Sigmoid colon (tissue), 7 donors: ENCODE measurements at places on chromosomes 1 and 21. TPM values are rescaled to one million over a fixed set of nuclear protein-coding genes. Genes with fewer than 3 reads are reported as not detected.

DNA sequence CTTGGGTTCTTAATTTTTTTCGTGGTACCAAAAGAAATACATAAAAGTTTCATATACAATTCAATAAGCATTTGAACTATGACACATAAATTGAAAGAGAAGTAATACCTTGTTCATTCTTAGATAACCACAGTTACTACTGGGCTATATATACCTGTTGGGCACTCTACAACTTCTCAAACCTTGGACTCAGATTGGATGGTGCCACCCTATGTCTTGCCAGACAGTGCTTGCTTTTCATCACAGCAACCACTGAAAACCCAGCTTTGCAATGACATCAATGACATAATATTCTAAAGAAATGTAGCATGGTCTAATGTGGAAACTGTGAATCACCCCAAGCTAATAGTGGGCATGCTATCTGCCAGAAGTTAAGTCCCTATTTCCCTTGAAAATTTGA lies 62.8 kb upstream of the DPH5 start:
- no peak for DNase-seq

GRCh38 chr1:91011726-91012125 lies 10.1 kb downstream of the ZNF644 start:
- no peak for DNase-seq

GRCh38 chr1:198157847-198158725 lies 1.3 kb downstream of the NEK7 start:
- no peak for DNase-seq

Gene CTSS
- total RNA-seq: 16.3 TPM

GRCh38 chr21:38863291-38863690 lies 57.6 kb downstream of the ETS2 start:
- no peak for DNase-seq

Gene CGN
- 0.83 TPM for total RNA-seq

Gene PODN
- 80.6 TPM for total RNA-seq

DNA sequence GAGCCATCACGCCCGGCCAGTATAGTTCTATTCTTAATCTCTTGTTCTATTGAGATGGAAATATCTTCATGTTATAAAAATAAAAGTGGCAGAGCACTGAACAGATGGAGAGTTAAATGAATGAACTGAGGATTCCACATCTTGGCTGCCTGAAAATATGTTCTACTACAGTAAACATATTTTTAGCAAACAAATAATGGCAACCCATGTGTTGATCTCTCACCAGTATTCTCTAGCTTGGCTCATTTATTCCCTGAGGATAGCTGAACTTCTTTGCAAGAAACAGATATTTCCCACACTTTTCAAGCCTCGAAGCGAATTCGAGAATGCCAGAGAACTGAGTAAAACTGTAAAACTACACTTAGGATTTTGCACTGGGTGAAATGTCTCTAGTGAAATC lies 58.9 kb downstream of the DIRAS3 start:
- no peak for DNase-seq

DNA sequence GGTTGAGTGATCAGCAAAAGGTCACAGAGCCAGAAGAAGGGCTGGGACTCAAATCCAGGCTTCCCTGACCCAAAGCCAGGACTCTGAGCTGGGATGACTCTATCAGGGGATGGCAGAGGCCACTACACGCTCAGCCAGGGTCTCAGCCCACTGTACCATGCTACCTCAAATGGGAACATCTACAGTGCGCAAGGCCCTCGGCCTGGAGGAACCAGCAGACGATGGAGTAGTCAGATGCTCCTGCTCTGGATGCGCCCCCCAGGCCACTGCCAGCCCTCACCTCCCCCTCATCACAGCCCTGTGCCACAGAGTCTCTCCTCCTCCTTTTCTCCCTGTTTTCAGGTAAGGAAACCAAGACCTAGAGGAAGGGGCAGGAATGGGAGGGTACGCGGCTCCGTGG lies 39.0 kb downstream of the GLIS1 start:
- DNase-seq: no peak

- peak; percentile 80 for DNase-seq
Observed at GRCh38 chr1:109482791-109483671, 674 bp upstream of the ATXN7L2 start.

GRCh38 chr1:213976665-213977485 lies 10.9 kb upstream of the PROX1 start:
- DNase-seq: no peak

DNA sequence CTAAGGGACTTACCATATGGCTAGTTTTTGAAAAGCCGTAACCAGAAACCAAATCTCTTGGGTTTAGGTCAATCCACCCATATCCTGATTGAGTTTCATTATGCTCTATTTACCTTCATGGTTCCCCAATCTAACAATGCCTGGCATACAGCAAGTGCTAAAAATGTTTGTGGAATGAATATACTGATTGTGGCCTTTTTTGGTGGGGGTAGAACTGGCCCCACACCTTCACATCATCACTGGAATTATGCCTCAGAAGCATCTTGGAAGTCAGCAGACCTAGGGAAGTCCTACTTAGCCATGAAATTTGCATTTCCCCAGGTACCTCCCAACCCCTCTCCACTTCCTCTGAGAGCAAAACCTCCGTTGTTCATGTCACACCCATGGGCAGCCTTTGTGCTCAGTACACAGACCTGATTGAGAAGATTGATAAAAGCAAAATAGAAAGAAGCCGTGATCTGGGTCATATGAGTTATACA lies 17.8 kb upstream of the SLAMF1 start:
- DNase-seq: no peak

- no peak for DNase-seq
Observed at GRCh38 chr1:156151093-156151688, 2.2 kb upstream of the SEMA4A start.

GRCh38 chr1:75265792-75266191 lies 131.6 kb downstream of the LHX8 start:
- no peak for DNase-seq

- no peak for DNase-seq
Observed at GRCh38 chr1:174883409-174883808, 116.3 kb upstream of the CACYBP start.

- no peak for DNase-seq
Observed at GRCh38 chr1:4362314-4363044, 291.9 kb upstream of the AJAP1 start.

DNA sequence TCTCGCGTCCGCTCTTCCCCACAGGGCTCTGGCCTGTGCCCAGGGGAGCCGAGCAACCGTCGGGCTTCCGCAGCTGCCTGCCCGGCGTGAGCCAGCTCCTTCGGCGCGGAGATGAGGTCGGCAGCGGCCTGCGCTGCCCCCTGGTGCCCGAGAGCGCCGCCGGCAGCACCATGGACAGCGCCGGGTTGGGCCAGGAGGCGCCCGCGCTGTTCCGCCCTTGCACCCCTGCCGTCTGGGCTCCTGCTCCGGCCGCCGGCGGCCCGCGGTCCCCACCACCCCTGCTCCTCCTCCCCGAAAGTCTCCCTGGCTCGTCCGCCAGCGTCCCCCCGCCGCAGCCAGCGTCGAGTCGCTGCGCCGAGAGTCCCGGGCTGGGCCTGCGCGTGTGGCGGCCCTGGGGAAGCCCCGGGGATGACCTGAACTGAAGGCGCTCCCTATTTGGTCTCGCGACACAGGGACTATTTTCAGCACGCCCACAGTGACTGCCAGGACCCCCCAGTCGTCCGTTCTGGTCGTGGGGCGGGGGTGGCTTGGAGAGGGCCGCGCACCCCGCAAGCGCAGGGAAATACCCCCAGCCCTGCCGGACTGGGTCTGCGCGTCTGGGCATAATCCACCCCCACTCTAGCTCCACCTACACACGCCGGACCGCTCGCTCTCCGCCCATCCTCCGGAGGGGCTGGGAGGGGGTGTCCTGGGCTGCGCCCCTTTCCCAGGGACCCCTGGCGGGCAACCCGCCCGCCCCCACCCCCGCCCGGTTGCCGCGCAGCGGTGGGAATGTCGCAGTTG lies 1.3 kb downstream of the HES3 start:
- peak; percentile 83 for DNase-seq

- no peak for DNase-seq
Observed at GRCh38 chr1:39910263-39910662, 8.5 kb upstream of the MYCL start.

GRCh38 chr1:165387961-165388360 lies 31.4 kb upstream of the LMX1A start:
- no peak for DNase-seq

GRCh38 chr21:36550761-36551160 lies 70.8 kb upstream of the CLDN14 start:
- no peak for DNase-seq

Gene PLA2G5
- total RNA-seq: 22.8 TPM

DNA sequence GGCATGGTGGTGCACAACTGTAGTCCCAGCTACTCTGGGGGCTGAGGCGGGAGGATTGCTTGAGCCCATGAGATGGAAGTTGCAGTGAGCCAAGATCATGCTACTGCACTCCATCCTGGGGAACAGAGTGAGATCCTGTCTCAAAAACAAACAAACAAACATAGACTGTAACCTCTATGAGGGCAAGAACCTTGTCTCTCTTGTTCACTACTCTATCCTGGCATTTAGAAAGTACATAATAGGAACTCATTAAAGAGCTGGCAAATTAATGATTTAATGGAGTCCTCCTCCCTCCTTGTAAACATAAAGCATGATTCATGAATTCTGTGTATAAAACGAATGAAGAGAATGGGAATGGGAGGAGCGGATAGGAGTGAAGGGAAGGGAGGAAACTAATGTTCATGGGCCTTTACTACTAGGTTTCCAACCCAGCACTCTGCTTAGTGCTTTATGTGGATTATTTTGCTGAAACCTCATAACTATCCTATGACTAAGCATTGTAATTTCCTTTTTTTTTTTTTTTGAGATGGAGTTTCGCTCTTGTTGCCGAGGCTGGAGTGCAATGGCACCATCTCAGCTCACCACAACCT lies 8.6 kb downstream of the LMOD1 start:
- no peak for DNase-seq

GRCh38 chr21:35663856-35664606 lies 396.3 kb downstream of the SETD4 start:
- no peak for DNase-seq

Gene PTPRC
- 18.6 TPM for total RNA-seq

Gene C1QC
- total RNA-seq: 198 TPM

Gene STYXL2
- total RNA-seq: not detected

GRCh38 chr1:80054129-80054528 lies 1047.6 kb upstream of the ADGRL4 start:
- peak; percentile 45 for DNase-seq

- DNase-seq: no peak
Observed at GRCh38 chr1:58165073-58165472, 381.5 kb downstream of the OMA1 start.

DNA sequence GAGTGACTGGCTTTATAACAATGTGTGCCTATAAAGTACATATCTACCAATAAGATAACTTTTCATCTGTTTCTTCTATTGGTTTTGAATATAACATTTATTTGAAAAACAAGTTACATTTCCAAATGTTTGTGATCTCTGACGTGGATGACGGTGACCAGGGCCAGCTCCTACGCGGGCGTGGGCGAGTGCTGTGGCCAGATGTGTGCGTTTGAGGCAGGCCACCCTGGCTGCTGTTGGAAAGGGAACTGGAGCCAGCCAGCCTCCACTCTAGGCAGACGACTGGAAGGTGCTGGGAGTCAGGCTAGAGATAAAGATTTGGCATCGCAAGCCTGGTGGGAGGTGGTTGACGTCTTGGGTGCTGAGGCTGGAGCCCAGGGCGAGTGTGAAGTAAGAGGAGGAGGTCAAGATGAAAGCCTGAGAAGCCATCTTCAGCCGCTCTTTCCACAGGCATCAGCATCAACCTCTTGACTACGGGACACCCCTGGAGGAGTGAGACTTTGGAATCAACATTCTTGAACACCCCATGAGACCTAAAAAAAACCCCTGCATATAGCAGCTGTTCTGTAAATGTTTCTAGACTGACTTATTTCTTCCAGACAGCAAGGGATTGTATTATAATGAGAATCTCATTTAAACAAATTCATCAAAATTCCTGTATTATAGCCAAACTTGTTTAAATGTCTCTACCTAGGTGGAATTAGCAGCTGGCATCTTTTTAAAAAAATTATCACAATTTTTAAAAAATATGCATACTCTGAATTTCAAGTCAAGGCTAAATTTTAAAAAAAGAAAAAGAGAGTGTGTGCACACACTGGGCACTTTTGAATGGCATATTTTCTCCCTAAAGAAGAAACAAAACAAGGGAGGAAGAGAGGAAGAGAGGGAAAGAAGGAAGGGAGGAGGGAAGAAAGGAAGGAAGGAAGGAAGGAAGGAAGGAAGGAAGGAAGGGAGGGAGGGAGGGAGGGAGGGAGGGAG lies 112.5 kb upstream of the SLC44A3 start:
- no peak for DNase-seq

GRCh38 chr1:110524311-110525248 lies 5.6 kb upstream of the KCNA10 start:
- DNase-seq: no peak

Gene IL20
- not detected for total RNA-seq

Gene SYT2
- not detected for total RNA-seq
